ENCODE measurements at places on chromosomes 11 and 22.

GRCh38 chr11:14119357-14119756 lies 156.8 kb downstream of the SPON1 start:
- DNase-seq: no peak

- DNase-seq: no peak
Observed at GRCh38 chr11:35257281-35257680, 118.3 kb downstream of the CD44 start.

GRCh38 chr11:80621871-80622270 lies 1181.0 kb upstream of the TENM4 start:
- no peak for DNase-seq

DNA sequence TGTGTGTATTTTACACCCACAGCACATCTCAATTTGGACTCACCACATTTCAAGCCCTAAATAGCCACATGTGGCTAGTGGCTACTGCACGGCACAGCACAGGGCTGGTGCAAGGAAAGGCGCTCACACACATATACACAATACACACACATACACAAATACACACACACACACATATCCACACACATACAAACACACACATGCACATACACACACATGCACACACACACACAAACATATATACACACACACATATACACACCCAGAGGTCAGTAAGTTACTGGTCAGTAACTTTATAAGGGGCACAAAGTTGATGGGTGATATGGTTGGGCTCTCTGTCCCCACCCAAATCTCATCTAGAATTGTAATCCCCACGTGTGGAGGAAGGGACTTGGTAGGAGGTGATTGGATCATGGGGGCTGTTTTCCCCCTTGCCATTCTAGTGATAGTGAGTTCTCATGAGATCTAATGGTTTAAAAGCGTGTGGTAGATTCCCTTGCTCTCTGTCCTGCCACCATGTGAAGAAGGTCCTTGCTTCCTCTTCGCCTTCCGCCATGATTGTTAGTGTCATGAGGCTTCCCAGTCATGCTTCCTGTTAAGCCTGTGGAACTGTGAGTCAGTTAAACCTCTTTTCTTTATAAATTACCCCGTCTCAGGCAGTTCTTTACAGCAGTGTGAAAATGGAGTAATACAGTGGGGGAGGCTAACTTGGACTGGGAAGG lies 37.6 kb upstream of the DKK3 start:
- DNase-seq: no peak

DNA sequence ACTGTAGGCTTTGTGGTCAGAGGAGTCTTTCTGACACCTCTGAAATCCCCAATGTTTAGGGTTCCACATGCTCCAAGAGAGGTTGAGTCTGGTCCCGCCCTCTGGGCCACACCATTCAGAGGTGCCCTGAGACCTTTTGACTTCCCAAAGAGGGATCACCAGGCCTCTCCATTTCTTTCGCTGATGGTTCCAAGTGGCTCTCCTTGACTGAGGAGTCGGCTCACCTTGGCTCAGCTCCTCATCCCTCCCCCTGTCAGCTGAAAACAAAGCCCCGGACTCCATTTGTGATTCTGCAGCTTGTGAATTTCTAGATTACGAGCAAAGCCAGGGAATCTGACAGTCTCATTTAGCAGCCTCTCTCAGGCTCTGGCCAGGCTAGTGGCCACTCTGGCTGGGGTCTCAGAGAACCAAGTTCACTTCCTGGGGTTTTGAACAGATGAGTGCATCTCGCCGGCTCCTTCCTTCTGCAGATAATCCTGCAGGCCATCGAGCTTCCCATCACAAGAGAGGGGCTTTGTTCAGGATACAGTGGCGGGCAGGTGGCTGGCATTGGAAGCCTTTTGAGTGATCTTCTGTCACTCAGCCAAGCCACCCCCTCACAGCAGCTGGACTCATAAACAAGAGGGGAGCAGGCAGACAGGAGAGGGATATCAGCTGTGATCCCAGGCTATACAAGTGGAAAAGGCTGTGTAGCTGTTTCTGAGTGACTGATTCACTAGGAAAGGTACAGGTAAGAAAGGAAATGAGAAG lies 102.9 kb downstream of the TRIM29 start:
- no peak for DNase-seq

GRCh38 chr22:46561435-46561905 lies 24.1 kb upstream of the CELSR1 start:
- no peak for DNase-seq

Data from activated CD8-positive, alpha-beta memory T cell treated with anti-CD3 and anti-CD28 coated beads for 24 hours (primary cell).